Activated T-helper 9 cell treated with anti-CD3 and anti-CD28 coated beads, Interleukin-2, amount 50 U/mL, for 16 hours (primary cell): ENCODE measurements at places on chromosomes 5 and 9.

- DNase-seq: no peak
These were observed 32.9 kb downstream of the TSPAN17 start for GRCh38 chr5:176680226-176680563.

DNA sequence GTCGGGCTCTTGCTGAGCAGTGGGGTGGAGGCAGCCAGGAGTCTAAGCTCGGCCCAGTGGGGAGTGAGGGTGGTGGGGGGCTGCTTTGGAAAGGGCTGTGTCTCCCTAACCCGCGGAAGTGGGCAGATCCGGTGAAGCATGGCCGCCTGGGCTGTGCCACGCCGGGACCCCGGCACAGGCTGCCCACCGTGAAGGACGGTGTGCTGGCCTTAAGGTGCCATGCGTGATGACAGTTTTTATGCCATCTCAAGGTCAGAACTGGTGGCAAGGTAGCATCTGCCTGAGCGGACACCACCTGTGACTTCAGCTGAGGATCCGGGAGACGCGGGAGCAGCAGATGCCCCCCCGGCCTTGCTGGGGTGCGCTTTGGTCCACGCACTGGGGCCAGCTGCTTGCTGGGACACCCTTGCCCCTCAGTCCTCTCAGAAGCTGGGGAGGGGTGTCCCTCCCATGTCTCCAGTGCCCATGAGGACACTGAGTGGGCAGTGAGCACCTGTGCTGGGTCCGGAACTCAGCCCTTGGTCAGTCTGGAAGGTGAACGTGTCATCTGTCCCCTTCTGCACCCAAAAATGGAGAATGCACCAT, 53.9 kb downstream of the AHRR start:
- no peak for DNase-seq

DNA sequence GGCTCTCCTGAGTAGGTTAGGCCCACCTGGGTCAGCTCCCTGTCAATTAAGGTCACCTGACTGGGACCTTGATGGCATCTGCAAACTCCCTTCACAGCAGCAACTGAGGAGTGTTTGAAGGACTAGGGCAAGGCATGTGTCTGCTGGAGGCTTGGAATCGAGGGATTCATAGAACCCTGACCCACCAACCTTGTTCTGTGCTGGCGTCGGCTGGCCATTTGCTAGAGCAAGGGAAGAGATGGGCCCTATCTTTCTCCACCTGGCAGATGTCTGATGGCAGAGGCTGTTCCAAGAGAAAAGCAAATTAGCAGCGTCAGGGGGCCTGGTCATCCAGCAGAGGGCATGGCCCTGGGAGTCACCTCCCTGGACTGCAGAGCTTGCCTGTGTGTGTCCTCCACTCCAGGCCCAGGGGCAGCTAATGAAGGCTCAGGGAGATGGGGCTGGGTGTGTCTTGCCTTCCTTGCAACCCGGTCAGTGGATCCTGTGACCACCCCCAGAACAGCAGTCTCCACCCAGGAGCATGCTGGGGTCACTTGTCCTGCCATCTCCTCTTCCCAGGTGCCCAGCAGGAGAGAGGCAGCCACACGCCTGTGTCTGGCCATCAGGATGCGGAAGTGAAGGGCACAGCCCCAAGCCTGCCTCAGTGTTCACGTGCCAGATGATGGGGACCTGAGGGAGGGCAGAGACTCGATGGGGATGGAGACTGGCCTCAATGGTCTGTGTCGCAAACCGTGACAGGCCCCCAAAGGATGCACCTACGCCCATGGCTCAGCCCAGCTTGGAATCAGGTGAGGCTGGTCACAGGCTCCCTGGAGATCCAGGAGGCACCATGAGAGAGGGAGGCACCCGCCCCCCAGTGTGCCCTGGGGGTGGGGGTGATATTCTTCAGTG, 53.9 kb downstream of the BARX1 start:
- no peak for DNase-seq

DNA sequence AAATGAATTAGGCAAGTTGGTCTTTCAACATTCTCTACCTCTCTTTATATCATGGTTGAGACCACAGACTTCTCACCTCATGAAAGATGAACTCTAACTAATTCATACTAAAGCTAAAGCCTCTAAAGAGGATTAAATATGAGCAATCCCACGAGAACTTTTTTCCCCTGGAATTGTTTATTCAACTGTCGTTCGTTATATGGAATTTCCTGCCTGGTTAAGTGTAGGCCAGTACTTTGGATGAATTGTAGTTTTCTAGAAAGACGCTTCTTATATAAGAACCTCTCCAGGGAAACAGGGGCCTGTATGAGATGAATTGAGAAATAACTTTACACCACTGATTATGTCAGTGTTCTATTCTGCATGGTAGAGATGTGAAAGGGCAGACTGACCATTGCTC, 42.9 kb downstream of the PDCD1LG2 start:
- no peak for DNase-seq

- no peak for DNase-seq
These were observed 10.7 kb upstream of the PRXL2C start for GRCh38 chr9:96665789-96666188.

GRCh38 chr9:35518225-35518821, 28.4 kb downstream of the RUSC2 start:
- no peak for DNase-seq

- DNase-seq: no peak
These were observed 52.2 kb downstream of the PCDH1 start for GRCh38 chr5:141825791-141826560.

GRCh38 chr9:14993061-14993800, 83.0 kb upstream of the FREM1 start:
- peak; percentile 21 for DNase-seq
